ENCODE measurements at places on chromosomes 7 and 10. TPM values are rescaled to one million over a fixed set of nuclear protein-coding genes. Genes with fewer than 3 reads are reported as not detected.

Gene ANKRD2
- total RNA-seq = 1.2 TPM

Gene ABLIM1
- total RNA-seq = 3.1 TPM

Gene STRA8
- total RNA-seq = not detected

Gene LIPN
- not detected for total RNA-seq

Gene SCART1
- total RNA-seq = 1.9 TPM

Gene PRLHR
- total RNA-seq = not detected

Measured in smooth muscle cell of bladder (primary cell).